ENCODE measurements at places on chromosomes 1 and 21.
A peak's percentile ranks its signal among the peaks of the same experiment; 100 is the strongest.

DNA sequence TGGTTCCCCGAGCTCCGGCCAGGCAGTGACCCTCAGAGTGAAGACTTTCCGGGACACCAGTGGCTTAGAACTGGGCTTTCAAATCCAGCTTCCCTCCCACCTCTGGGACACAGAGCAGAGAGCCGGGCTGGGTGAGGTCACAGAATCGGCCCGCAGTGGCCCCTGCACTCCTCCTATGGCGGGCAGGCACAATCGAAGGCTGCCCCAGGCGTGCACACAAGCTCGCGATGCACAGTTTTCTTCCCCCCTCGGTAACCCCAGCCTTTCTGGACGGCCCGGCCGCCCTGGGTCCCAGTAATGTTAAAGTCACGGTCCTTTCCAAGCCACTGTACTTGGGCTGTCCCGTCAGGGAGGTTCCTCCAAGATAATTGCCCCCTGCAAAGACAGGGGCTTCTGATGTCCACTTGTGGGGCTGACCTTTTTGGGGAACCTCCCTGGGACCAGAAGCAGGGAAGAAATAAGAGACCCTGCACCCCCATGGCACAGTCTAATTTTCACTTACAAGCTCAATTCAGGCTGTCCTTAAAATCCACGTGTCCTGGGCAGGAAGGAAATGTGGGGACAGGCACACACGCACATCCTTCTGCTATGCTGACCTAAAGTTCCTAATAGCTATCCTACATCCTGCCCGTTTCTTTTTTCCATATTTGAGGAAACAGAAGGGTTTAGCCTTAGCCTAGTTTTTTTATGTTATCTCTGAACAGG is 13.7 kb downstream of the TFF3 start:
- no peak for DNase-seq

GRCh38 chr21:17636711-17637110 is 24.0 kb upstream of the BTG3 start:
- no peak for DNase-seq

GRCh38 chr1:90417126-90417525 is 300.0 kb downstream of the BARHL2 start:
- DNase-seq, result no peak

DNA sequence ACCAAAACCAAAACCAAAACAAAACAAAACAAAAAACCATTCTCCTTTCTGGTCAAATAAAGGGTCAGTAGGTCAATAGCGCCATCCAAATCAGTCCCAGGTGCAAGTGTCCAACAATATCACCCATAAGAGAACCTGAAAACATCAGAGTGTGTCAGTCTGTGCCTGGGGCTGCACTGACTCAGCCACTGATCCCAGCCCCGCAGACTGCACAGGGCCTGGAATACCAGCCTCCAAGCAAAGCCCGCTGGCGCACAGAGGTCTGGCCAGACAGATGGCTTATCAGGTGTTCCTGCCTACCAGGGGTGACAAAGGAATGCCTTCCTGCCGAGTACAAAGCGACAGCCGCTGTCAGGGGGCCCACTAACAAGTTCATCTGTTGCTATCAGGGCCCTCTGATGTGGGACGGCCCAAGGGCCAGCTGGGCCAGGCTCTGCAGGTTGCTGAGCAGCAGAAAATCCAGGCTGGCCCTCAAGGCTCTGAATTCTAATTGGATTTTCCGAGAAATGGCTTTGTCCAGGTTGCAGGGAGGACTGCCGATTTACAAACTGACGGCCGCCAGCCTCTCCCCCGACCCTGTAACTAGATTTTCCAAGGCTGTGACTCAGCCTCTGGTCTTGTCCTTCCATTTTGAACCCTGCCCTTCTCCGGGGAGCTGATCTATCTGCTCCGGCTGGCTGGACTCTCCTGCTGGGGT is 13.7 kb upstream of the TMEM51 start:
- DNase-seq, result no peak

DNA sequence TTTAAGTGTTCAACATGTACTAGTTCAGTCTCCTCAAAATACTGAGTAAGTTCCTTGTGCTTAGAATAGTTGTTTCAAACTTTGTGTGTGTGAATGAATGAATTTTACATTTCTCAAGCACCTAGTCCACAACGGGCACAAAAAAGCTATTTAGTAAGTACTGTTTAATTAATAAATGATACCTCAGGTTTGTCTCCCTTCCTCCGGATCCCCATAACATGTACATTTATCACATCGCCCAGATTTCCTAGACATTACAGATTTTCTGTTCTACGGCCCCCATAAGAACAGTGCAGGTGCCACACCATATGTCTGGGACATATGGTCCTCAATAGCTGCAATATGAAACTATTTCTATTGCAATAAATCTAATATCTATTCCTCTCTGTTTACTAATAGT is 1.3 kb upstream of the TTF2 start:
- no peak for DNase-seq

- DNase-seq, result peak; percentile 29
These were observed 641 bp upstream of the ZBTB21 start for GRCh38 chr21:42010507-42011495.

GRCh38 chr1:187933562-187934419 is 1105.0 kb downstream of the PLA2G4A start:
- no peak for DNase-seq

DNA sequence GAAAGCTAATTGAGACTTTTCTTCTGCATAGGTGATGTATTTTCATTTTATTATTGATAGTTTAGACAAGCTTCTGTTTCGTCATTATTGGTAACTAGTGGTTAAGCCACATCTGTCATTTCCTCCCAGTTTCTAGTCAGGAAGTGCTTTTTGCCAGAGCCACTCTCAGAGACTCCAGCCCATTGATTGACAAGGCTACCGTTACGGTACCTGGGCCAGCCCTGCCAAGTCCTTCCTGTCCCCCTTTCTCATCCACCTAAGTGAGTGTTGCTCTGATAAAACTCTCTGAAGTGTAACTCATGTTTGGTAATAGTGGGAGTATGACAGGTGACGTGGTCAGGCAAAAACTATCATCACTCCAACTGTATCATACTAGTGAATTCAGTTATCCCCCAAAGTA is 29.6 kb upstream of the AGL start:
- DNase-seq, result peak; percentile 50

DNA sequence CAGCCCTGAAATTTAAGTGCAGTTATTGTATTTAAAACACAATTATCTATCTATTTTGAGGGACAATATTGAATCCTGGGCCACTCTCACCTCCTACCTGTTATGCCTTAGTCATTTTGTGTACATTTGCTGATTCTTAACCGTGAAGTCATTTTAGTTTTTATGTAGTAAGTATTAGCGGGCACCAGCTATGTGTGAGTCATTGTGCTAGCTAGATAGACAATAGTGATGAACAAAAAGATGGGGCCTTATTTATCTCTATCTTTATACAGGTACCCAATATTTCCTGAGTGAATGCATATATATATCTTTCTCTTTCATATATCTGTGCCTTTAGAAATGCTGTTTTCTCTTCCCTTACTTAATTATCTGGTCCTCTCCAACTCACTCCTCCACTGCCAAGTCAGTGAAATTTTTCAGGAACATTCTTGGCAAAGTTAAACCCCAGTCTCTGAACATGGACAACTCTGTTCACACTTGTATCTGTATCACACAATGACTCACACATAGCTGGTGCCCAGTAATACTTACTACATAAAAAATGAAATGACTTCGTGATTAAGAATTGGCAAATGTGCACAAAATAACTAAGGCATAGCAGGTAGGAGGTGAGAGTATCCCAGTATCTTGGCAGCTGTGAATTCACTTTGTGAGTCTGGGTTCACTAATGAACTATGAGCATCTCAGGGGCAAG is 166.0 kb upstream of the C8B start:
- no peak for DNase-seq

GRCh38 chr1:7956218-7957032 is 5.1 kb upstream of the PARK7 start:
- no peak for DNase-seq

DNA sequence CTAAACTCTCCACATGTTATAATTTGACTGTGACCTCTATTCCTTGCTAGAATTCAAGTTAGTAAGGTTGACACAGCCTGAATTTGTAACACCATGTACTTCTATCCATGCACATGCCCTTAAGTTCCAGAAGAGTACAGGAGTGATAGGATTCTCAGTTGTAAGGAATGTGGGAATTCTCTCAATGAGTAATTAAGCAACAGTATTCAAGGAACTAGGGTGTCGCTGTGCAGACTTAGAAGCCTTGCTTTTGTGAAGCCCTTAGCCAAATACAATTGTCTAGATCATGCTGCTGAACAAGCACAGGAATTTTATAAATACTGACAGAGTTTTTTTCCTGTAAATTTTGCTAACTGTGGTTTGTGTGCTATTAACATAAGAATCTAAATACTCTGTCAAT is 276.3 kb upstream of the PTBP2 start:
- DNase-seq, result no peak

- DNase-seq, result no peak
These were observed 18.4 kb upstream of the LY9 start for GRCh38 chr1:160777486-160778089.

- DNase-seq, result no peak
These were observed 179.3 kb downstream of the ETS2 start for GRCh38 chr21:38984982-38985567.

GRCh38 chr1:12148160-12148957 is 18.4 kb upstream of the TNFRSF1B start:
- DNase-seq, result no peak

- no peak for DNase-seq
These were observed 12.4 kb upstream of the PLXNA2 start for GRCh38 chr1:208256556-208256955.

DNA sequence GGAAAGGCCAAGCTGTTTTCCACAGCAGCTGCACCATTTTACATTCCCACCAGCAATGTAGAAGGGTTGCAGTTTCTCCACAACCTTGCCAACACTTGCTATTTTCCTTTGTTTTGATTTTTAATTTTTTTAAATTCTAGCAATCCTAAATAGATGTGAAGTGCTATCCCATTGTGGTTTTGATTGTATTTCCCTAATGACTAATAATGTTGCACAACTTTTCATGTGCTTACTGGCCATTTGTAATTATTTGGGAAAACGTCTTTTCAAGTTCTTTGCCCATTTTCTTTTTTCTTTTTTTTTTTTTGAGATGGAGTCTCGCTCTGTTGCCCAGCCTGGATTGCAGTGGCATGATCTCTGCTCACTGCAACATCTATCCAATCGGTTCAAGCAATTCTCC is 53.9 kb downstream of the VCAM1 start:
- no peak for DNase-seq

DNA sequence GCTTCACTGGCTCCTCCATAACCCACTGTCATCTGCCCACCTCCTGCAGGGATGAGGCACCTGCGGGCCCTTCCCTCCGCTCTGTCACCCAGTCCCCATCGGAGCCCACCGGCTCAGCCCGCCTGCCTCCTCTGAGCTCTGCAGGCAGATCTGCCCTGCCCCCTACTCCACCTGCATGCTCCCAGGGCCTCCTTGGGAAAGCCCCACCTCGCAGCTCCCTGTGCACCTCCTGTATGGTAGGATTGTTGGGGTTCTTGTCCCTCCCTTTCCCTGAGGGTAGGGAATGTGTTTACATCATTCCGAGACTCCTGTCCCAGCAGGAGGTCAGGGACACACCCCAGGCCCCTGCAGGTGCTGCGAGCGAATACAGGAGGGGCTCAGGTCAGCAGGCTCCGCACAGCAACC is 50.5 kb downstream of the SIK1 start:
- no peak for DNase-seq

- no peak for DNase-seq
These were observed 79.3 kb upstream of the HMCN1 start for GRCh38 chr1:185654952-185655314.

DNA sequence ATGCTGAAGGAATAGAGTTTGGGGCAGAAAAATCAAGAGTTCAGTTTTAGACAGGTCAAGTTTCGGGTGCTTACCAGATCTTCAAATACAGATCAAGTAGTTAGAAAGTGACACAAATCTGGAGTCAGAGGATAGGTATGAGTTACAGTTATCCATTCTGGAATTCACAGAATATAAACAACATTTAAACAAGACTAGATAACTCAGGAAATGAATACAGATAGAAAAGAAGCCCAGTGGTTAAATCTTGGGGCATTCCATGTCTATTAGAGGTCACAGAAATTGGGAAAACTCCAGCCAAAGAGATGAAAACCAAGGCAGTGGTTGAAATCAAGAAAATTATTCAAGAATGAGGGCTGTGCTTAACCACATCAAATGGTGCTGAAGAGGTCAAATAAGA is 187.0 kb upstream of the HP1BP3 start:
- DNase-seq, result no peak

- no peak for DNase-seq
These were observed 25.4 kb upstream of the SLC16A1 start for GRCh38 chr1:112981426-112981825.

GRCh38 chr1:12203216-12204007 is 26.4 kb upstream of the VPS13D start:
- DNase-seq, result no peak

DNA sequence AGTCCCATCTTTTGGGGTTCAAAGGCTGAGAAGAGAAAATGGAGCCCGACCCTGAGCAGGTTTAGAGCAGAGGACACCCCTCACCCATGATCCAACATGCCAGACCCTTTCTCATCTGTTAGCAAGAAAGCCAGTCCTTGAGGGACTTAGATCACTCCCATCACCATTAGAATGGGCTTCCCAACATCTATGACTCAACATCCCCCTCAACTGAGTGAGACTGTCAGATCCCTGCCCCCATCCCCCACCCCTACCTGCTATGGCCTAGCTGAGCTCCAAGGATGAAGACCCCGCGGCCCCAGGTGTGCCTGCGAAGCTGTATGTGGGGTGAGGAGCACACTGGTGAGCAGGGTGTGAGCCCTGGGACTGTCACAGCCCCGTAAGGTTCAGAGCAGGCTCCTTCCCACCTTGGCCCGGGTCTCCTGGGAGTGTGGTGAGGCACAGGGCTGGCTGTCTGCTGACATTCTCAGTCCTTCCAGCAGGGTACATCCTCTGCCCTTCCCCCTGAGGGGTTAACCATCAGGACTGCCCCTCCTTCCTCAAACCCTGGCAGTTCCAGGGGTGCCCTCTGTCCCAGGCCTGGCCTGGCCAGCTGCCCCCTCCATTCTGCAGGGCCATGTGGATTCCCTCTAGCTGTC is 21.4 kb upstream of the BLACAT1 start:
- DNase-seq, result no peak

DNA sequence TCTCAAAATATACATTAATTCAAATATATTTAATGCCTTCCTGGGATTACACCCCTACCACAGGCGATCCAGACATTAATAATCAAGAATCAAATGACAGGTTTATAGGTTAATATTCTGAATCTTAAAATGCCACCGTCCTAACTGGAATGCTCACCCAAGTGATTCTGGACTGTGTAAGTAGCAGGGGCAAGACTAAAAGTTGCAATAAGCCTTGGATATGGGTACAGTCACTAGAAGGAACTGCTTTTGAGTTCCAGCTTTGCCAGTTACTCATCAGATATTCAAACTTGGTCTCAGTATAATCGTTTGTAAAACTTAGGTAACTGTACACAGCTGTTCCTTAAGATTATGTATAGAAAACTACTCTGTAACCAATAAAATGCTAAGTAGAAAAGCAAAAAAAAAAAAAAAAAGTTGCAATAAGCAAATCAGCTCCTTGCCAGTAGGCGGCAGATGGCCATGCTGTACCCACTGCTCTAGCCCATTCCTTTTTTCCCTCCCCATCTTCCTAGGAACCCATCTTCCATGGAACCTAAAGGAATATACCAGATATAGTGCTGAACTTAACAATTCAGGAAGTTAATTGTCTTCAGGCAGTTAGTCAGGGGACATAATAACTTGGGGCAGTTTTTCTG is 10.5 kb downstream of the RO60 start:
- no peak for DNase-seq

- no peak for DNase-seq
These were observed 208.7 kb downstream of the HLX start for GRCh38 chr1:221087919-221088318.

GRCh38 chr1:78892260-78892840 is 114.2 kb downstream of the ADGRL4 start:
- DNase-seq, result no peak
